Pancreas (tissue), 10 donors: ENCODE measurements at places on chromosomes 6 and 20. TPM values are rescaled to one million over a fixed set of nuclear protein-coding genes. Genes with fewer than 3 reads are reported as not detected.

LAMA4 gene
- total RNA-seq: 3.2 TPM

APOBEC2 gene
- total RNA-seq: 6.2 TPM

ACAT2 gene
- 6.8 TPM for total RNA-seq

RRAGD gene
- total RNA-seq: 7.6 TPM

GFRAL gene
- not detected for total RNA-seq

SIRPA gene
- total RNA-seq: 7.2 TPM

DNA sequence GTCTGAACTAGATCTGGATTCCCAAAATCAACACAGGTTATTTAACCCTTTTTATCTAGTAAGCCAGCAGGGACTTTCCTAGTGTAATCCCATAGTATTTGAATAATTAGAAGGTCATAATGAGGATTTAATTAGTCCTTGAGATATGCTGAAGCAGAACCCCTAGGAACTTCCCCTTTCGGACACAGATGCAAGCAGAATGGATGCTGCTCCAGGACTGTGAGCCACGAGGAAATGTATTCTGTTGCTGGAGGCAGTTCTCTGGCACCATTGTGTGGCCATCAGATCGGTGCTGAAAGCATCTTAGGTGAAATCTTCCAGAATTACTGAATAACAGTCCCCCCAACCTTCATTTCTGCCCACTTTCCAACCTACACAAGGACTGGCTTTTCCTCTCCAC is 206.9 kb downstream of the TMEM242 start:
- no peak for DNase-seq

DNA sequence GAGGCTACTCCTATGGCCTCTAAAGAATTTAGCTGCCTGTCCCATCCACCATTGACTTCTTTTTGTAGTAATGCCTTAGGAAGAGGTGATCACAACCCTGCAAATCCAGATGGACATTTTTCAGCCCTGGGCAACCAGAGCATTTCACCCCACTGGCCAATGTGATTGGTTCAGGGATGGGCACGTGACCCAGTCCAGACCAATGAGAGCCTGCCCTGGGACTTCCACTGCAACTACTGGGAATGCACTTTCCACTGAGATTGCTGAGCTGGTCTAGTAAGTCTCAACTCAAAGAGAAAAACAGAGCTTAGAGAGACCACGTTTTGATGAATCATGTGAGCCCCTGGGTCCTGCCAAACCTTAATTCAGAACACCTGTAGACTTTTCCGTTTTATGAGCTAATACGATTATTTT is 8.9 kb upstream of the UBE2V1 start:
- no peak for DNase-seq

GRCh38 chr6:80209430-80209829 is 103.0 kb downstream of the BCKDHB start:
- no peak for DNase-seq

DNA sequence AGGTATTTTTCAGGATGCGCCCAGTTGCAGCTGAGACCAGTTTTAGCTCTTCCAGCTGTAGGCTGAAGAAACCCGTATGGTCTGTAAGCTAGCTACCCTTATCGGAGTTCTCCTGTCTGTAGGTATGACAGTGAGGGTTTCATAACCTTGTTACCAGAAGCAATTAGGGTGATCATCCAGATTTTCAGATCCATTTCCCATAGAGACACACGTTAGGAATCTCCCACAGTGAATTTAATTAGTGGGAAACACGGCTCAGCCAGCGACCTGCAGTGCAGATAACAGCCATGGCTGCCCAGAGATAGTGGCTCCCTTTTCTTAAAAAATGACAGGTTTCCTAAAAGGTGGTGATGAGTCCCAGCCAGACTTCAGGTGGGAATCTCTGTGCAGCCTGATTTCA is 111.1 kb downstream of the BTBD3 start:
- DNase-seq: no peak

DNA sequence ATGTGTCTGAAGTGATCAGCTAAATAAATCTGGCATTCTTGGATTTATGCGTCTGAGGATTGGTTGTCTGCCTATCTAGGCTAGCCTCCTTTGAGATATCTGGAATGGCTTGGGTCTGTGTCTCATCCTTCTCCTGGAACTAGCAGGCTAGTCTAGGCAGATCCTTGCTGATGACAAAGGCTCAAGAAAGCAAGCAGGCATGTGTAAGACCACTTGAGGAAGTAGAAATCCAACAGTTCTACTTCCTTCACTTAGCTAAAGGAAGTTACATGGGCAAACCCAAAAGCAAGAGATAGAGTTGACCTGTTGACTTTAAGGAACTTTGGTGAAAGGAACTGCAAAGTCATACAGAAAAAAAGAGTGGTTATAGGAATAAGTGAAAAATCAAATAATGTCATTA is 672.6 kb downstream of the MAFB start:
- DNase-seq: no peak

GRCh38 chr6:50270415-50270814 is 220.7 kb upstream of the DEFB112 start:
- no peak for DNase-seq

GRCh38 chr20:35264755-35265154 is 13.2 kb downstream of the MMP24OS start:
- DNase-seq: no peak

DNA sequence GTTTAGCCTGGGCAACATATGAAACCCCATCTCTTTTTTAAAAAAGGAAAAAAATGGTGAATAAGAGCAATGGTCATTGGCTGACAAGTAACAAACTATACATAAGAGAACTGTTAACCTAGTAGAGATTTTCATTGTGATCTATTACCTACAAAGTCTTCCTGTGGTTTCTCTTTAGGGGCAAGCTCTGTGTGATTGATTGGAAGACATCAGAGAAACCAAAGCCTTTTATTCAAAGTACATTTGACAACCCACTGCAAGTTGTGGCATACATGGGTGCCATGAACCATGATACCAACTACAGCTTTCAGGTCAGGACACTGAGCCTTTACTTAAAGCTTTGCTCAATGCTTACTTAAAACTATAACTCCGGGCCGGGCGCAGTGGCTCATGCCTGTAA is 19.2 kb downstream of the MGME1 start:
- no peak for DNase-seq

- no peak for DNase-seq
Observed at GRCh38 chr6:50846852-50847155, 28.1 kb downstream of the TFAP2B start.

GRCh38 chr20:41004531-41005360 is 23.9 kb upstream of the TOP1 start:
- no peak for DNase-seq
